ENCODE measurements at places on chromosomes 6 and 20.

DNA sequence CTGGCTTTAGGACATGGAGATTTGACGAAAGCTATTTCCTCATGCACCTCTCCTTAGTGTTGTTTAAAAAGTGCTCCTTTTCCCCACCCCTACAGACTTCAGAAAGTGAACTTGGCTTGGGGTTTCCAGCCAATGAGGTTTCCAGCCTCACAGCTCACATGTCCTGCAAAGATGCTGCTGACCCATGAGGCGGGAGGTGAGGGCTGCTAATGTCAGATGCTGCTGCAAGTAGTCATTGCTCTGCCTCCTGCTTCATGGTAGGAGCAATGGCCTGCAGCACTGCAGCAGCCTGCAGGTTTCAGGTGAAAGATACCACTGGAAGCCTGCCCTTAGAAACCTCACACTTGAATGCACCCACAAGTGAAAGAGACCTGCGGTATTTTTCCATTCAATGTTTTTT is 112.8 kb downstream of the LAMP5 start:
- DNase-seq = no peak

- DNase-seq = no peak
Observed at GRCh38 chr6:45486736-45487135, 109.0 kb upstream of the SUPT3H start.

GRCh38 chr6:135640449-135641111 is 143.0 kb upstream of the AHI1 start:
- no peak for DNase-seq

DNA sequence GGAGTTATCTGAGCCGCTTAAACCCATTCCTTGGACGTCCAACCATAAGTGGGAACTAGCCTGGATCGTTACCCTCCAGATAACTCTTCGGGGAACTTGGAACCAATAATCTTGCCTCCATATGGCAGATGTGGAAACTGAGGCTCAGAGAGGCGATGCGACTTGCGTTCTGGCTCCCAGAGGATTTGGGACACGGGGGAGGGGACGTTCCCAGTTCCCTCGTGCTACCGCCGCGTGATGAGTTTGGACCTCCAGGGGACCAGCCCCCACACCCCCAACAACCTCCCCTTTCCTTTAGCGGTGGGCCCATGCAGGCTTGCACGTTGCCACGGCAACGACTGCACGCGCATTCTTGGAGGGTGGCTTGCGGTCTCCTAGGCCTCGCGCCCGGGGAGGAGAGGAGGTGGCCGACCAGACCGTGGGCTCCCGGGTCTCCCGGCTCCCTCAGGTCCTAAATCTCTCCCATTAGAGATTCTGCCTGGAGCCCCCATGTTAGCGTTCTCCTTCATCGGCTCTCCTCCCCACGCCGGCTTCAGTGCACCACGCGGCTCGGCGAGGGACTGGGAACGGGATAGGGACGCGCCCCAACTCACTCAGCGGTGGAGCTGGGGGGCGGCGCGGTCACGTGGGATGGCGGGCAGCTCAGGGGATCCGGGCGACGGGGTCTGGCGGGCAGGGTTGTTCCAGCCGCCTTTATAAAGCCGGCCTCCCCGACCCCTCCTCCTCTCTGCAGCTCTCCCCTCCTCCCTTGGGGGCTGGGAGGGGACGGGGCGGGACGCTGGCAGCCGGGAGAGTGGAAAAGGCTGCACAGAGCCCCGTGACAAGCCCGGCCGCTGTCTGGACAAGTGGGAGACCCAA is at the start of gene PLTP:
Gene PLTP, minus strand, starts transcription at position 670 of the 858 bp plus-strand sequence. CDS start 703 bp downstream, outside the sequence.
- peak; percentile 17 for DNase-seq

DNA sequence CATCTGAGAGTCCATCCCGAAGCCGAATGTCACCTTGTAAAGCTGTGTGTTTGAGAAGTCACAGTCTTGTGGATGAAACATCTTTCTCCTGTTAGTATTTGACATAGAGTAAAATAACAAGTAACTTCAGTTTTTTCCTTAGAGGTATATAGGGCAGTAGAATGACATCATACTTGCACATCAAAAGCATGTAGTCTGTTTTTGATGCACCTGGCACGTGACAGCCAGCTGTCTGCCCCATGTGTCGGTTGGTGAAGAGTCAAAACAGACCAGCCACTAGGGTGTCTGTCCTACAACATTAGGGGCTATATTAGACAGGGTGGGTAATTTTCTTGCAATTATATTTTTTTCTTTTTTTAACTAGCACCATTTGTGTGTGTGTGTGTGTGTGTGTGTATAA is 70.2 kb downstream of the SNX9 start:
- no peak for DNase-seq

GRCh38 chr6:15153191-15153590 is 92.7 kb upstream of the JARID2 start:
- no peak for DNase-seq

DNA sequence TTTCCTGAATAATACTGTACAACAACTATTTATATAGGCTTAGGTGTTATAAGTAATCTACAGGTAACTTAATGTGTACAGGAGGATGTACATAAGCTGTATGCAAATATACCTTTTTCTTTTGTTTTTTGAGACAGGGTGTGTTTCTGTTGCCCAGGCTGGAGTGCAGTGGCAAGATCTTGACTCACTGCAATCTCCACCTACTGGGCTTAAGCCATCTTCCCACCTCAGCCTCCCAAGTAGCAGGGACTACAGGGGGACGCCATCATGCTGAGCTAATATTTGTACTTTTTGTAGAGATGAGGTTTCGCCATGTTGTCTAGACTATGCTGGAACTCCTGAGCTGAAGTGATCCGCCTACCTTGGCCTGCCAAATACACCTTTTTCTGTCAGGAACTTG is 191.7 kb upstream of the ZNF217 start:
- DNase-seq = no peak

DNA sequence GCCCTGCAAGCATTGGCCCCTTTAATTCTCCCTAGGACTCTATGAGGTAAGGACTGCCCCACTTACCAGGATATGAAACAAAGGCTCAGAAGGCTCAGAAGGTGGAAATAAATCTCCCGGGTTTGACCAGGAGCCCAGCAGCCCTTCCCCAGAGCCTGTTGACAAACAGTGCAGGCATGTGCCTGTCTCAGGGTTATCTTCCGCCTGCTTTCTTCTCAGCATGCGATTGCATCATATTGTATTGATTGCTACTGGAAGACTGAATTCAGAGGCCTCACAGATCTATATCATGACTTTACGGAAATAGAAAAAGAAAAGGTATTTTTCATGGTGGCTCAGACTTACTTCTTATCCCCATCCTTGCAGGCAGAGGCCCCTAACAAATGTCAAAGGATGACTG is 92.7 kb downstream of the PHACTR3 start:
- DNase-seq = no peak

- DNase-seq = no peak
Observed at GRCh38 chr6:15380351-15380750, 134.5 kb downstream of the JARID2 start.

DNA sequence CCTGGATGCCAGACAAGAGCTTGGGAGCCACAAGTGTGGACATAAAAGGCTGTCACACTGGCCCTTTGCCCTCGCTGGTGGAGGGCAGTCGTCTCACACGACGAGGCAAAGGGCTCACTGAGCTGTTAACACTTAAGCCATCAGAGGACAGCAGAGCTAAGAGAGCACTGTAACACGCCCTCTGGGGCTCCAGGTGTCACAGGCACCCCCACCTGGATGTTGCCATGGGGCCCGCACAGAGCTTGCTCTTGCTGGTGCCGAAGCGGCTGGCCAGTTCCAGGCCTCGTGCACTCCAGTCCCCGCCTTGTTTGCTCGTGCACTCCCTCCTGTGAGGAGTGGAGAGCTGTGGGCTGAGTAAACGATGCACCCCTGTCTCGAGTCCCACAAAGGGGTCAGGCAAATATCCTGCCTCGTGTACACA is 37.4 kb downstream of the SLC35D3 start:
- DNase-seq = no peak

DNA sequence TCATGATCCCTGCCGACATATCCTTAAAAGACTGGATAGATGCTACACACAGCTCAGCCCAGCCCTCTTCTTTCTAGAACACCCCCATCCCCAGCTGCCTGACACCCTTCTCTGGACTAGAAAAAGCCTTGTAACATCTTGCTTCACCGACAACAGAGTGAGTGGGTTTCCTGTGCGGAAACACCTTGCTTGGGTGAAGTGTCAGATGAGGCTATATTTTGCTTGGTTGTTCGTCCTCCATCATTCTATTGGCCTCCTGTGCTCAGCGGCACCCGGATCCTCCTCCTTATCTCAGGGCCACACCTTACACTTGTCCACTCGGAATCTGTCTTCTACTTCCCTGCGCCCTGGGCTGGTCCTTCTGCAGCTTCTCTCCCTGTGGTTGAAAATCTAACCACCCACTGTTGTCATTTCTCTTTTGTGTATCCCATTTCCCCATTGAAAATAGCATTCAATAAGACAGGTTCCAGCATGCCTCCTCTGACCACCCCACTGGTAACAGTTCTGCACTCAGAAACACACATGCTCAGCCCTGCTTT is 101.3 kb upstream of the MLN start:
- DNase-seq = no peak

DNA sequence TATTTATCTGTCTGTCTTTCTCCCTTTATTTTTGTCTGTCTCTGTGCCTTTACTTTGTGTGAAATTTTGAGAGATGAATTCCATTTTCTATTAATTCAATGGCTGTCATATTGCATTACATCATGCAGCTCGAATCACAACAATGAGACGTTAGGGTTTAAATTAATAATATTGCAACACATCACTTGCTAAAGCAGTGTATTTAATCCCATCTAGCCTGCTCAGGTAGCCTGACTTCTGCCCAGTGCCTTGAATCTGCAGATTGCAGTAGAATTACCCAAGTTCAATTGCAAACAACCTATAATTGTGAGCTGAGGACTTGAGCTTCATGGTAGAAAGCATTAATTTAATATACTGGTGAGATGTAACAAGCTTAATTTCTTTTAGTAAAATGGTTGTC is 235.7 kb upstream of the TSHZ2 start:
- no peak for DNase-seq

GRCh38 chr20:21353236-21353635 is 44.1 kb downstream of the NKX2-4 start:
- no peak for DNase-seq

- peak; percentile 71 for DNase-seq
Observed at GRCh38 chr6:106979435-106979884, 4.9 kb upstream of the CD24 start.

GRCh38 chr6:29602564-29603361 is 17.8 kb downstream of the OR2H2 start:
- DNase-seq = no peak

DNA sequence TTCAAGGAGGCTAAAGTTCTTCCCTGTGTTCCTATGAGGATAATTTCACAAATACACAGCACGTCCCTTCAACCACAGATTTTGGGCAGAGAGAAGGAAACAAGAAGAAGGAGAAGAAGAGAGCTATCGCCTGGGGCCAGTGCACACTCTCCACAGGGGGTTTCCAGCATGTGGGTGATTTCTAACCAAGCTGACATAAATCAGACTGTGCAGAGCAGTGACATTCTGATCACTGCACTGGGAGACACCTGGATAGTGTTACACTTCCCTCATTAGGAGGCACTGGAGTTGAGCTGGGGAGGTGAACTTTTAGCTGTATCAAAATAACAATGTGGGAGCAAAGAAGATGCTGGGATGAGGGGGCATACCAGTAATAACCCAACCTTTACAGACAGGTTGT is 71.8 kb upstream of the CENPW start:
- no peak for DNase-seq

GRCh38 chr20:17445543-17445942 is 85.6 kb downstream of the BFSP1 start:
- no peak for DNase-seq

- no peak for DNase-seq
Observed at GRCh38 chr6:118930680-118931079, 4.3 kb downstream of the MCM9 start.

GRCh38 chr20:48195121-48195870 is 410.0 kb upstream of the SULF2 start:
- DNase-seq = no peak
